ENCODE measurements at places on chromosomes 5 and 9. TPM values are rescaled to one million over a fixed set of nuclear protein-coding genes. Genes with fewer than 3 reads are reported as not detected.
A peak's percentile ranks its signal among the peaks of the same experiment; 100 is the strongest.

SOWAHA gene
- polyA plus RNA-seq, result not detected

PANK3 gene
- polyA plus RNA-seq, result 1.4 TPM

CCL27 gene
- polyA plus RNA-seq, result not detected

- DNase-seq, result no peak
These were observed 40.1 kb downstream of the TMEM167A start for GRCh38 chr5:83036991-83037575.

DNA sequence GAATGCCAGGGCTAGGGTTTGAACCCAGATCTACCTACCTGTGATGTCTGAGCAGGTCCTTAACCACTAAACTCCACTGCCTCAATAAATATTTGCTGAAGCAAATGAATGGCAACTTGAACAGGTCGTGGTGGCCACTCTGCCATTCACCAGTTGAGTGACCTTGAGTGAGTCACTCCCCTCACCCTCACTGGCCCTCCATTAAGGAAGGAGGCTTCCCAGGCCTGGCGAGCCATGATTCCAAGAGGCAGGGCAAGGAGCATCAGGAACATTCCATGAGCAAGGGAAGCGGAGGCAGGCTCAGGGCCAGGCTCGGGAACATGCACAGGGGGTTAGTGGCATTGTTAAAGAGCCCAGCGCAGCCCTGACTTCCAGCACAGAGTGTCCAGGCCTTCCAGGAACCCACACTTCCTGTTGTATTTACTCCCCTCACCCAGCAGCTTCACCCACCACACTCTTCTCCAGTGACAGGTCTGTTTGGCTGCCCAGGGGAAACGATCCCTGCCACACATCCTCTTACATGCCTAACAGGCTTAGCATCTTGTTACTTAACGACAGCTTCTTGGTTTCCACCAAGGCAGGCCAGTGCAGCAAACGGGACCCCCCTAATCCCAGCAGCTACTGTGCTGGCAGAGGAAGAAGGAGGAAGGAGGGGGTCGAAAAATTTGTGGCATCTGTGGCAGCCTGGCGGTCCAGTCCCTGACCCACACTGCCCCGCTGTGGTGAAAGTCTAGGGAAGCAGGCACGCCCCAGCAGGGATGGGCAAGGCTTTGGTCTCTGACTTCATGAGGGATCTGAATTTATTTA, 43.7 kb upstream of the TTC1 start:
- DNase-seq, result peak; percentile 8

DNA sequence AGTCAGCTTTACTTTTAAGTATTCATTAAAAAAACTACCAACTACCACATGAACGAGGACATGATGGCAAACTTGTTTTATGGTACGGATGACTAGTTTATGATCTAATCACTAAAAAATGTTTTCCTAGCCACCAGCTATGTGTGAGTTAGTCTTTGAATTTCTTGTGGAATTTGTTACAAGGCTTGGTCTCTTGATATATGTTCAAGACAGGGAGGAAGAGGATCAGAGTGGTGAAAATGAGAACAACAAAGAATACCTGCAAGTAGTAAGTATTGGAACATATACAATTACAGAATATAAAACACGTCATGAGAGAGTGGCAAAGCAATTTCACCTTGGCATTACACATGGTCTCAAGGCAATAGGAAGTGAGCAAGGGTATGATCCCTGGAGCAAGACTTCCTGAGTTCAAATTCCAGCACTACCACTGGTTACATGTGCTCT, 548.6 kb upstream of the TLE4 start:
- DNase-seq, result no peak

All from CD4-positive, alpha-beta memory T cell (primary cell).